ENCODE measurements at places on chromosomes 4 and X. TPM values are rescaled to one million over a fixed set of nuclear protein-coding genes. Genes with fewer than 3 reads are reported as not detected.

FAAH2 gene
- 0.28 TPM for total RNA-seq

TAF9B gene
- total RNA-seq: 18.5 TPM

ARSD gene
- total RNA-seq: 18.6 TPM

GRK4 gene
- 5.9 TPM for total RNA-seq

BMX gene
- 86.0 TPM for total RNA-seq

MAGEC2 gene
- total RNA-seq: not detected

LRCH2 gene
- 4.7 TPM for total RNA-seq

ENPP6 gene
- not detected for total RNA-seq

PALLD gene
- 48.2 TPM for total RNA-seq

ETDA gene
- total RNA-seq: not detected

MED12 gene
- 61.4 TPM for total RNA-seq

NPY2R gene
- not detected for total RNA-seq

RBM46 gene
- total RNA-seq: not detected

NDNF gene
- total RNA-seq: not detected
